D721Med (cell line): ENCODE measurements at places on chromosomes 12 and 14.

GRCh38 chr12:105084251-105085250 is at the start of gene ALDH1L2:
ALDH1L2 (minus strand) TSS chr12:105084458; CDS start chr12:105084436, 22 bp downstream.
- no peak for DNase-seq

- no peak for DNase-seq
Observed at GRCh38 chr12:53078425-53079225, 565 bp downstream of the SPRYD3 start.

- DNase-seq, result no peak
Observed at GRCh38 chr14:92497391-92497790, 16.2 kb upstream of the RIN3 start.

DNA sequence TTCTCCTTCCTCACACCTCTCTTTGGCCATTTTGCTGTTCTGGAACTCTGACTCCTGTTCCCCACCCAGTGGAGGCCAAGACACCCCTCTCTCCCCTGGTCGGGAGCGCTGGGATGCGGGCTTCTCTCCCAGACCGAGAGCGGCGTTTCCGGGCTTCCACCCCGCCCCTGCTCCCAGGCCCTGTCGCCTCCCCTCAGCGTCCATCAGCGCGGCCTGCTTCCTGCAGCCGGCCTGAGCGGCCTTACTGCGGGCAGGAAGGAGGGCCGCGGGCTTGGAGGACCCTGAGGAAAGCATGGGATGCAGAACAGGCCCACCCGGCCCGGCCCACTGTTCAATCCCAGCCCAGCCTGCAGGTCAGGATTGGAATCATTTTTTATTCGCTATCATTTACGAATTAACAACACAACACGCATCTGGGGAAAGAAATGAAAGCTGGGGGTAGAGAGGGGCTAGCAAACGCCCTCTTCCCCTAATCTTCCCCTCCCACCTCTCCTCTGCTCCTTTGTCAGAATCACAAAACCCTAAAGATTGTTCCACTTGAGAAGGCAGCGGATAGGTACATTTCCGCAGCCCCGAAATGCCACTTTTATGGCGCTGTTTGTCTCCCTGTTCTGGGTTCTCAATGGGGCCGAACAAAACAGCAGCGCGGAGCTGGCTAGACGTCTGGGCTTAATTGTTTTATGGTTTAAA is 3.8 kb upstream of the HOXC8 start:
- no peak for DNase-seq

- DNase-seq, result no peak
Observed at GRCh38 chr12:80551897-80552296, 107.9 kb downstream of the PTPRQ start.

DNA sequence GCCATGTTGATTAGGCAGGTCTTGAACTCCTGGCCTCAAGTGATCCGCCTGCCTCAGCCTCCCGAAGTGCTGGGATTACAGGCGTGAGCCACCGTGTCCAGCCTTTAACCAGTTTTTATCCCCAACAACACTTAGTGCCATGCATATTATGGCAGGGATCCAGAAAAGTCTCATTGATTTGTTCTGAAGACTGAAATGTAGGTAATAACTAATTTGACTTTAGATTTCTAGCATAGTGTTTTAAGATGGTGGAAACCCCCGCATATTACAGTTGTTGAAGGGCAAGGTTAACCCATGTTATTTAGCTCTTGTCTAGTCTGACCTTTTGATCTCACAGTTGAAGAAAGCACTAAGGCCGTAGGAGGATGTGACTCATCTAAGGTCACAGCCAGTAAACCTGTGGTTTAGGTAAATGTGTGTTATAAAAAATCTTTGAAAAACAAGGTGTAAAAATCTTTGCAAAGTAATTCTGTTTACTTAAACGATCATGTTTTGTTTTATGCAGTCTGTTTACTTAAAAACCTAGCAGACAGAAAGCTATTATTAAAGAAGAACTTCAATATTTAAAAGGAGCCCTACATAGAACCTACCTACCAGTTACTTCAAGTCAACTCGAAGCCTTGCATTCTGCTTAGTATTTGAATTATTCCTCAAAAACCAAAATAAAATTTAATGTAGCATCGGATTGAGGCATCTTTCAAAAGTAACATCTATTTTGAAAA is 24.8 kb downstream of the BICDL1 start:
- no peak for DNase-seq

DNA sequence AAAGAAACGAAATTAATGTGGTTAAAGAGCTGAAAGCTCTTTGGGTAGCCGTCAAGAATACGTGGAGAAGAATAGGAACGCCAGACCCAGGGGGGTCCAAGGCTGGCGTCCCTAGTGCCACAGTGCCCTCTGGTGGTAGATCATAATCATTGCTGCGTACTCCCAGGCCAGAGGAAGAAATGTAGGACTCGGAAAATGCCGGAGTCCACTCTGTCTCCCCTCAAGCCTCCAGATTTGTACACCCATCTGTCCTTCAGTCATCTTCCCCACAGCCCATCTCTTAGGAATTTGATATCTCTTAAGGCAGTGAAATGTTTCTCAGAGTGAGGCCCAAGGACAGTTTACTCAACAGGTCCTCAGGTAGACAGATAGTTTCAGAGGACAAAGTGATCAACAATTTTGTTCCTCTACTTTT is 25.4 kb upstream of the PLEKHG6 start:
- peak; percentile 94 for DNase-seq

GRCh38 chr14:54121466-54122027 is 164.9 kb upstream of the BMP4 start:
- DNase-seq, result no peak

DNA sequence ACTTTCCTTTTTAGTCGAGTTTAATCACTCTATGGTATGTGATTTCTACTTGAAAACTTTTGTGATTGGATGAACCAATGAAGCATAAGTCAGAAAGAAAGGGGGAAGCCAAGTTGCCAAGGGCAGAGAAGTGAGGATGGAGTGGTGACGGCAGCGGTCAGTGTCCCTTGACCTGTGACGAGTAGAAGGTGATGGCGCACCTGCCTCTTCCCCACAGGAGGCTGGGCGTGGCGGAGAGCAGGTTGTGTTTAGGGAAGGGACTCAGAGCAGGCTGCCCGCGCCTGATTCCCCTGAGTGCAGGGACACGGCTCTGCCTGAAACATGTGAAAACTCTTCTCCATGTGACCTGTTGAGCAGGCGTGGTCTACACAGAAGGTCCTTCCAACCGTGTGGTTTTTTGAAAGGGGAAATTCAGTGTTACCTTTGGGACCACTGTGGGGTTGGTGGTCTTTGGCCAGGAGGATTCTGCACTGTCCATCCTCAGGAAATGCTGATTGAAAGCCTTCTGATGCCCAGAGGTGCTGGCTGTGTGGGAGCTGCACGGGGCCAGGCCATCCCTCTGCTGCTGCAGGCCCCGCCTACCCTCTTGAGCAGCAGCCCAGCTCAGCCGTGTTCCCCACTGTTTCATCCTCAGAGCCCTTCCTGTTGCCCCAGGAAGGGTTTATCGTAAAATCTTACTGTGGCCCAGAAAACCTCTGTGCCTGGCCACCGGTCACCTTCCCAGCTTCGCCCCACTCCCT is 23.5 kb upstream of the AMN start:
- no peak for DNase-seq

DNA sequence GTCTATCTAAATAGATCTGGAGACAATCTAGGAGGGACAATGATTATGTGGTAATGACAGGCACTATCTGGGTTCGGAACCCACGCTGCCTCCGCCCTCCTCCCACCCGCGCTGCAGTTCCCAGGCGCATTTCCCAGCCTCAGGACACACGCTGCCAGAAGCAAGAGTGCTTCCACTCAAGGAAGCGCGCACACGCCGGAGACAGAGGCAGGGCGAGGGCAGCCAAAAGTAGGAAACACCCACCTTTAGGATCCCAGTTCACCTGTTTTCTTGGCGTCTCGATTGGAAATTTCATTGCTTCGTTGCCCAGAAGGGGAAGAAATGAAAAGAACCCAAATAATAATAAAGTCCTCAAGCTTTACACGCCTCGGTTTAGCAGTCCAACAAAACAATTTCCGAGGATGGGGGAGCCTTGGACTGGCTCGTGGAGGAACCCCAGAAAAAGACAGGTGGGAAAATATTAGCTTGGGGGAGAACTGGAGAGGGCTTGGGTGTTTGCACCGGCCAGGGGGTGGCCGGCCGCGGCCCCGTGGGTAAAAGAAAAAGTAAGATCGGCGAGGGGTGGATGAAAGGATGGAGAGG is 474 bp downstream of the KCNK10 start:
- no peak for DNase-seq

- no peak for DNase-seq
Observed at GRCh38 chr12:65560286-65560685, 264.0 kb upstream of the HMGA2 start.

- no peak for DNase-seq
Observed at GRCh38 chr12:115190010-115190770, 506.2 kb upstream of the TBX3 start.

DNA sequence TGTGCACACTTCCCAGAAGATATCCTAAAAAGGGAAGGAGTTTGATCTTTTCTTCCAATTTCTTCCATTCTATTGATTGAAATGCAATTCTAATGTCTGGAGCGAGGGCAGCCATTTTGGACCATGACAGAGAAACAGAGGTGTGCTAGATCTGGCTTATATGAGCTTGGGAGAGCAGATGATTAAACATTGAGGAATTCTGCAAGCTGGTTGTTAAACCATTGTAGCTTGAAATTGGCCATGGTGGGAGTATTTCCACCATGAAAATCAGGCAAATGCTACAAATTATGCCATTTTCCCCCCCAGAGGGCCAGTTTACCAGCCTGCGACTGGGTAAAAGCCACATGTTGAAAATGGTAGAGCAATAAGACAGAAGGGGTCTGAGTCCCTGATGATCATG is 155.0 kb downstream of the PAWR start:
- DNase-seq, result no peak

GRCh38 chr14:104087981-104088850 is 2.7 kb downstream of the ASPG start:
- DNase-seq, result no peak

DNA sequence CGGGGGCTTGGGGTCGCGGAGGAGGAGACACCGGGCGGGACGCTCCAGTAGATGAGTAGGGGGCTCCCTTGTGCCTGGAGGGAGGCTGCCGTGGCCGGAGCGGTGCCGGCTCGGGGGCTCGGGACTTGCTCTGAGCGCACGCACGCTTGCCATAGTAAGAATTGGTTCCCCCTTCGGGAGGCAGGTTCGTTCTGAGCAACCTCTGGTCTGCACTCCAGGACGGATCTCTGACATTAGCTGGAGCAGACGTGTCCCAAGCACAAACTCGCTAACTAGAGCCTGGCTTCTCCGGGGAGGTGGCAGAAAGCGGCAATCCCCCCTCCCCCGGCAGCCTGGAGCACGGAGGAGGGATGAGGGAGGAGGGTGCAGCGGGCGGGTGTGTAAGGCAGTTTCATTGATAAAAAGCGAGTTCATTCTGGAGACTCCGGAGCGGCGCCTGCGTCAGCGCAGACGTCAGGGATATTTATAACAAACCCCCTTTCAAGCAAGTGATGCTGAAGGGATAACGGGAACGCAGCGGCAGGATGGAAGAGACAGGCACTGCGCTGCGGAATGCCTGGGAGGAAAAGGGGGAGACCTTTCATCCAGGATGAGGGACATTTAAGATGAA is 630 bp downstream of the FOS start:
- no peak for DNase-seq

GRCh38 chr14:67429510-67430205 is 17.7 kb upstream of the PLEK2 start:
- DNase-seq, result peak; percentile 45

GRCh38 chr14:47678993-47679392 is 3.6 kb upstream of the MDGA2 start:
- no peak for DNase-seq

GRCh38 chr12:473863-474577 is 14.3 kb downstream of the B4GALNT3 start:
- DNase-seq, result no peak

DNA sequence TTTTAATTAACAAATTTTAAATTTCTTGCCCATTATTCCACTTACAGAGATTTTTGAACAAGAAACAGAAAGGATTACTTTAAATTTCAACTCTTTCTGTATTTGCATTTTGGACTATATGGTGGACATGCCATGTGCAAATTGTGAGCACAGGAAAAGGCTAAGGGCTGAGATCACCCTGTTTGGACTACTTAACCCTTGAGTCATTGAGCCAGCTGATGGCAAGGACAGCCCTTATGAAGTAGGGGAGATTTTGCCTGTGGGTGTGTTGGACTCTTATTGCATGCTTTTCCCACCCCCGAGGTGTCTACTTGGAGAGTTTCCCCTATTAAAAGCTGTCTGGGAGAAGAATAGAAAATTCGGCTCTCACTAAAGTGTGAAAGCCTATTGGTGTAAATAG is 17.2 kb downstream of the DERA start:
- no peak for DNase-seq

GRCh38 chr14:68232300-68233055 is 412.9 kb downstream of the RAD51B start:
- no peak for DNase-seq

DNA sequence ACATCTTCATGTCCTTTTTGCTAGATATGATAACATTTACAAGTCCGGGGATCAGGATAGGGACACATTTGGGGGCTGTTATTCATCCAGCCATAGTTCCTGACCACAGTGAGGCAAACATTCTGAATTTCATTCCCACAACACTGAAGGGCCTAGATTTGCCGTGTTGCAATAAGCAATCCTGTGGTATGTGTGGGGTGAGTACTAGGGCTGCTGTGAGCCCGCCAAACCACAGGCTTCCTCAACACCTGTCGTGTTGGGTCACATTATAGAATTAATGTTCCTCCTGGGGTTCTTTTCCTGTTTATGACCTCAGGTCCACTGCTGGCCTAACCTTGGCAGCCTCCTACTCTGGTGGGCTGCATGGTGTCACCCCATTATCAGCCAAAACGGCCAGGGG is 119.2 kb downstream of the TBC1D30 start:
- no peak for DNase-seq

DNA sequence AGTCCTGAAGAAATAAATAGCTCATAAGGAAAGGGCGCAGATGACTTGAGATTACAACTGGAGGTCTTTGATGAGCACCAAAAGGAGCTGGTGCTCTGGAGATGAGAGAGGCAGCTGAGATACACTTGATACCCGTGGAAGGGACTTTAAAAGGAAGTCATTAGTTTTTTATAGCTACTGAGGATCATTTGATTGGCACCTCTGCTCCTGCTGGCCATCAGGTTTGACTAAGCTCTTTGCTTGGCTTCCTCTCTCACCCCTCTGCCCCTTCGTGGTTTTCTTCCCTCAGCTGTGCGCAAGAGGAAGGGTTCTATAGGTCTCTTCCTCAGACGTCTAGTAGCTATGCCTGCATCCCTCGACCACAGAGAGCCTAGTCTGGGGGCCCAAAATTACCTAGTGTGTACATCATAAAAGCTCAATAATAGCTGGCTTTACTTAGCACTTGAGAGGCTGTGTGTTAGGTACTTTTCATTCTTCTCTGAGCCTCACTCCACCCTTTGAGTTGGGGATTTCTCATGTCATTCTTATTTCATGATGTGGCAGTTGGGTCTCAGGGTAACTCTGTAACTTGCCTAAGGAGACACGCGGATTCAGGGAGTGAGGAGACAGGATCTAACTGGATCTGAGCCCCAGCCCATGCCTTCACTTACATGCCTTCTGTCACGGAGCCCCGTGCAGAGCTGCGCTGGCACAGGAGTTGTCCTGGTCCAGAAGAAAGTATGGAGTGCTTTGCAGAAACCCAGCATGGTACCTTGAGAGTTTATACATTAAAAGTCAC is 68.4 kb upstream of the ASPG start:
- DNase-seq, result no peak
